Colonic mucosa (tissue), 4 donors: ENCODE measurements at places on chromosomes 7 and 10. TPM values are rescaled to one million over a fixed set of nuclear protein-coding genes. Genes with fewer than 3 reads are reported as not detected.

HOXA2 gene
- 1.8 TPM for total RNA-seq

TRIP6 gene
- total RNA-seq: 40.2 TPM

H2BK1 gene
- total RNA-seq: not detected

SLC26A3 gene
- total RNA-seq: 973 TPM

EVX1 gene
- total RNA-seq: 1.5 TPM

THSD7A gene
- 2.3 TPM for total RNA-seq

TMEM236 gene
- 16.6 TPM for total RNA-seq

PHKG1 gene
- 1.1 TPM for total RNA-seq

PLAC9 gene
- total RNA-seq: 6.0 TPM

UMAD1 gene
- total RNA-seq: 26.3 TPM

FLNC gene
- total RNA-seq: 88.6 TPM

MUC12 gene
- 331 TPM for total RNA-seq

VKORC1L1 gene
- total RNA-seq: 21.3 TPM

AASS gene
- total RNA-seq: 4.3 TPM

MACROH2A2 gene
- 15.1 TPM for total RNA-seq

GRID1 gene
- total RNA-seq: 0.37 TPM

HTR7 gene
- 0.07 TPM for total RNA-seq

CDC14C gene
- total RNA-seq: not detected

BTRC gene
- 9.9 TPM for total RNA-seq

KIF11 gene
- 10.2 TPM for total RNA-seq

NPY4R gene
- 9.3 TPM for total RNA-seq

TSPAN15 gene
- total RNA-seq: 129 TPM

ITGA8 gene
- total RNA-seq: 2.1 TPM

AP1S1 gene
- total RNA-seq: 127 TPM

VWC2 gene
- 0.08 TPM for total RNA-seq

NUTM2B gene
- 1.2 TPM for total RNA-seq

PDE6C gene
- not detected for total RNA-seq

DENND11 gene
- 32.3 TPM for total RNA-seq

DYNC1I1 gene
- total RNA-seq: 1.8 TPM

SLC39A12 gene
- total RNA-seq: 0.13 TPM

PTF1A gene
- not detected for total RNA-seq

SLC26A5 gene
- not detected for total RNA-seq

PIP gene
- not detected for total RNA-seq

PPRC1 gene
- total RNA-seq: 17.0 TPM

CPA1 gene
- total RNA-seq: 35.4 TPM

GATAD1 gene
- total RNA-seq: 28.8 TPM

INMT gene
- total RNA-seq: 6.0 TPM

GJD4 gene
- not detected for total RNA-seq

SPDYE9 gene
- not detected for total RNA-seq

COBL gene
- 36.8 TPM for total RNA-seq

CTNNA3 gene
- total RNA-seq: 0.37 TPM

MKX gene
- 0.10 TPM for total RNA-seq

LIPM gene
- not detected for total RNA-seq

CH25H gene
- 1.7 TPM for total RNA-seq

CYP2C19 gene
- 0.16 TPM for total RNA-seq

TMEM26 gene
- total RNA-seq: 0.50 TPM

CFAP43 gene
- total RNA-seq: 0.16 TPM

PRKRIP1 gene
- total RNA-seq: 15.1 TPM

STAM gene
- 16.8 TPM for total RNA-seq

OR6B1 gene
- not detected for total RNA-seq

SVIL gene
- total RNA-seq: 132 TPM

C10orf143 gene
- total RNA-seq: 3.1 TPM

SHOC2 gene
- total RNA-seq: 79.1 TPM

CAMK1D gene
- total RNA-seq: 21.3 TPM

NUTM2E gene
- not detected for total RNA-seq

NIPSNAP2 gene
- 67.5 TPM for total RNA-seq
